ENCODE measurements at places on chromosomes 2 and 18.

- DNase-seq, result no peak
Measured at GRCh38 chr2:239750045-239750835, 274.9 kb downstream of the NDUFA10 start.

- no peak for DNase-seq
Measured at GRCh38 chr2:107809835-107810234, 16.9 kb upstream of the RGPD4 start.

- no peak for DNase-seq
Measured at GRCh38 chr2:33136566-33136965, 189.8 kb downstream of the LTBP1 start.

- DNase-seq, result peak; percentile 40
Measured at GRCh38 chr2:120389036-120389391, 43.1 kb downstream of the INHBB start.

GRCh38 chr2:69789772-69790600 is 39.5 kb upstream of the GMCL1 start:
- no peak for DNase-seq

- DNase-seq, result no peak
Measured at GRCh38 chr2:198385856-198386255, 581.5 kb downstream of the PLCL1 start.

GRCh38 chr2:160493227-160494028 is at the start of gene RBMS1:
RBMS1 (minus strand) TSS chr2:160493807; CDS start chr2:160493363, 444 bp downstream.
- peak; percentile 84 for DNase-seq

DNA sequence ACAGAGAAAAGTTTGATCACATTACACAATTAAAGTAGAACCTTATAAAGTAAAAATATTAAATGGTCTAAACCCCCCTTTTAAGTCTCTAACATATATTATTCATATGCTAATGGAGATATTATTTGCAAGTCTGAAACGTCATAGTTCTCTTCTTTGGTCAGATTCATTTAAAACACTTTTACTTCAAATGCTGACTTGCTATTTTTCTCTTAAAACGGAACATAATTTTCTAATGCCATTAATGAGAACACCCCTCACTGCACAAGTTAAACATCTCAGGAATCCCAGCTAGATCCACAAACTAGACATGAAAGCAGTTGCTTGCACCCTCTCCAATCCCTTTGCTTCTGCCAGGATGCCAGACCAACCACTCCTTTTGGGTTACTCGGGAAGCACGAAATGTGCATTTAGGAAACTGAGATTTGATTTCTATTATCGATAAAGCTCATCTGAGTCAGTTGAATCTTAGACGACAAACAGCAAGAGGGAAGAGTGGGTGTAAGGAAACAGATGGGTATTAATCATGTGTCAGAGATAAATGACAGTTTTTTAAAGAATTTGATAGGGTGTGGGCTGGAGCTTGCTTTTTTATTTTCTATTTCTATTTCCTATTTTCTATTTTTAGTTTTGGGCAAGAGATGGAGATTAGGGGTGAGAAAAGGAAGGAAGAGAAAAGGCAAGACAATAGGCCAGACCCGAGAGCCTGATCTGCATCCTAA is 1.5 kb downstream of the ADD2 start:
- no peak for DNase-seq

DNA sequence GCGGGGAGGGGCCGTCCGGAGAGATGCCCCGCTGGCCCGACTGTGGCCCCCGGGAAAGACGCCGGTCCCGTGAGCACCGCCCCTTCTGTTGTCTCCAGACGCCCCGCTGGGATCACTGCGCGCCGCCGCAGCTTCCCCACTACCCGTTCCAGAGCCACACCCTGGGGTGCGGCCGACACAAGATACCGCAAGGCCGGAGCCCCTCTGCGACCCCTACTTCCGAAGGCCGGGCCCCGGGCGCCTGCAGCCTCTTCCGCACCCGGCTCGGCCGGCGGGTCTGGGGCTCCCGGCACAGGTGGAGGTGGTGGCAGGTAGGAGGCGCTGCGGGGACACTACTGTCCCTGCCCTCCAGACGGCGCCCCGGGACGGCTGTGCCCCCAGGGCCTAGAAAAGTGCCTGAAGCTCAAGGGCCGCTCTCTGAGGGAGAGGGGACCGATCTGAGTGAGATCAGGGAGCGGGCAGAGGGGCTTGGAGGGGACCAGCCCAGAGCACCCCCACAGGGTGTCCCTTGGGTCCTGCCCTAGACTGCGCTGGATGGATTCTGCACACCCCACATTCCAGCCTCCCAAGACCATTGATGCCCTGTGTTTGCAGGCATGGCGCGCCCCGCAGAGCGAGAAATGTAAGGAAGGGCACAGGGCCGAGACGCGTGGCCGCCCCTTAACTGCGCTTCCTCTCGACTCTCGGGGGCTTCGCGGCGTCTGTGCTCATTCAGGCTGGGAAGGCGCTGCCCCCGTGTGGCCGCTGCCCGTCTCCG is 80.0 kb downstream of the GFPT1 start:
- DNase-seq, result peak; percentile 92

DNA sequence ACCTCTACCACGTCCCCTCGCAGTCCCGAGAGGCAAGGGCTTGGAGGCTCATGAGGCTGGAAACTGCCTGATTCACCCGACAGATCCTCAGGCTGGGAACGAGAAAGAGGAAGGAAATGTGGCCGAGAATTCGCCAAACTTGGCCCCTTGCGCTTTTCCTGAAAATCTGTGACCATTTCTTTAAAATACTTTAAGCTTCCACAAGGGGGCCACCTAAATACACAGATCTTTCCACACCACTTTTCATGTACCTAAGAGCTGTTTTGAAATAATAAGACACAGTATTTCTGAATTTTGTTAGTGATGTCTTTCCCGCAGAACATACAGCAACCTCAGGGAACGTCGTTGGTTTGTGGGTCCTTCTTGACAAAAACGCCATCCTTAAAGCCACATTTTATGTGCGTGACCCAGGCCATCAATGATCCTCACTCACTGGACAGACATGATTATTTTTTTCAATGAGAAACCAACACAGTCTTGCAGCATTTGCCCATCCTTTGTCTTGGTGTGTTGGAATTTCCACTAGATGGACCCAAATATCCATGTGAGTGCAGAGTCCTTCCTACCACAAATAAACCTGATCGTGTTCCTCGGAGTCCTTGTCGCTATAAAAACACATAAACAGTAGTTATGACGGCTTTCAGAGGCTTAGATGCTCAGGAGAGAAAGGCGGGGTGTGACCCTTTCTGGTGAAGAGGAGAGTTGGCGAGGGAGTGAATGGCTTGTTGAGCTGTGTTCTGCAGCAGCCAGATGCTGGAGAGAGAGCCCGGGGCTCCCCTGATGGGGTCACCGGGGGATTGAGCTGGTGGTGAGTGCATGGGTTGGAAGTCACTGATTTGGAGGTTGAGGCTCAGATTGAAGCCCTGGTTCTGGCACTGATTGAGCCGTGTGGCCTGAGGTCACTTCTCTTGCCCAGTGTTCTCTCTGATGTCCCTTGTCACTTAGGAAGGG is 25.0 kb downstream of the DCDC2C start:
- DNase-seq, result no peak

DNA sequence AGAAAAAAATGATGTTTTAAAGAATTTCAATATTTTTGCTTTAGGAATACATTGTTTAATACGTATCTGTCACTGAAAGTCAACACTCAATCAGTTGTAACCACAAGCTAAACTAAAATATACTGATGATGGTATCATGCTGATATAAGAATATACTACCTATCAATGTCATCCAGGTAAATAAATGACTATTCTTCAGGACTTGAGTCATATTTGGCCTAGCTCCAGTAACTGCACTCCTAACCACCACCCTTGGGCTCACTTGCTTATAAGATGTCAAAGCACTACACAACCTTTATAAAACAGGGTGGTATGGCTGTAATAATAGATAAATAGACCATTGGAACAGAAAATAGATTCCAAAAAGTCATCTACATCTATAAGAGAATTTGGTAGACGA is 48.8 kb downstream of the RND3 start:
- DNase-seq, result no peak

DNA sequence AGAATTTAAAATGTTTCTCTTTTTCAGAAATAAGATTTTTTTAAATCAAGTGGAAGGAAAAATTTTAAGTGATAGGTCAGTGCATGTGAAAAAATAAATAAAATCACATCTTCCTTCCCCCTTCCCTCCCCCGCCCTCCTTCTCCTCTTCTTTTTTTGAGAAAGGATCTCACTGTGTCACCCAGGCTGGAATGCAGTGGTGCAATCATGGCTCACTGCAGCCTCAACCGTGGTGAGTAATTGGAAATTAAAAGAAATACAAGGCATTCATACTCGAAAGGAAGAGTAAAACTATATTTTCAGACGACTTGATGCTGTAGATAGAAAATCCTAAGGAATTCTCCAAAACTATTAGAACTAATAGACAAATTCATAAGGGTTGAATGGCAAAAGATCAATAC is 16.9 kb upstream of the CRACDL start:
- no peak for DNase-seq

DNA sequence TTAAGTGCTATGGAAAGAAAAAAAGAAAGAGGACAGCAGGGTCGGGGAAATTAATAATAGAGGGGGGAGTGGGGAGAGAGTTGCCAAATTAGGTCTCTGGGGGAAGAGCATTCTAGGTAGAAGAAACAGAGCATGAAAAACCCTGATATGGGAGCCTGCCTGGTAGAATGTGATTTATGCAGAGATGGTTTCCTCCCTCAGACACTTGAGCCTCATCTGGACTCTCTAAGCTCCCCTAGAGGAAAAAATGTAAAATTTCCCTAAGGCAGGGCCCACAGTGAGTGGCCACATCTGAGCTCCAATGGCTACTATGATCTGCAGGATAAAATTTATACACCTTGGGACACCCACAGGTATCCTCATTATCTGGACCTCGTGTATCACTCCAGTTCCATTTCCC is 20.6 kb upstream of the EPAS1 start:
- no peak for DNase-seq

DNA sequence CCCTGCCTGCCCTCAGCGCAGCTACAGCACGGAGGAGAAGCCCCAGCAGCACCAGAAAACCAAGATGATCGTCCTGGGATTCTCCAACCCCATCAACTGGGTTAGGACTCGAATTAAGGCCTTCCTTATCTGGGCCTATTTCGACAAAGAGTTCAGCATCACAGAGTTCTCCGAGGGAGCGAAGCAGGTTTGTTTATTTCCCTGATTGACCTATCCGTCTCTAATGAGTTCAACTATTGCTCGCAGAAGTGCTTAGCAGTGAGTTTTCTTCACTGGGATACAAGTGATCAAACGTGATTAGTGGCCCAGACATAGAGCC is 639 bp downstream of the MAIP1 start:
- no peak for DNase-seq

- no peak for DNase-seq
Measured at GRCh38 chr2:67564076-67564475, 166.9 kb downstream of the ETAA1 start.

DNA sequence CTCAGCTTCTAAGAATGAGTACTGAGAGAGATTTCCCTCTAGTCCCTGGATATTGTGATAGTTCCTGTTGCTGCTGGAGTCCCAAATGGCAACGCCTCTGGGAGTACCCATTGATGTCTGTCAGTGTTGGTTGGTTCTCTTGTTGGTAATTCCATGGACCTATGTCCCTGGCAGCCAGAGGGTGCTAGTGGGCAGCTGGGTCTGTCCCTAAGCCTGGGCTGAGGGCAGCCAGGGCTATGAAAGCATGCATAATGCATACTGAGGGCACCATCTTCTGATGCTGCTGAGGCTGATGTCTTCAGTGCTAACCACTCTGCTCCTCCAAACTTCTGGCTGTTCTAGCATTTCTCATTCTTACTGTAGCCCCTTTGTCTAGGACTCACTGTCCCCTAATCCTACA is 35.9 kb downstream of the NABP1 start:
- DNase-seq, result no peak

DNA sequence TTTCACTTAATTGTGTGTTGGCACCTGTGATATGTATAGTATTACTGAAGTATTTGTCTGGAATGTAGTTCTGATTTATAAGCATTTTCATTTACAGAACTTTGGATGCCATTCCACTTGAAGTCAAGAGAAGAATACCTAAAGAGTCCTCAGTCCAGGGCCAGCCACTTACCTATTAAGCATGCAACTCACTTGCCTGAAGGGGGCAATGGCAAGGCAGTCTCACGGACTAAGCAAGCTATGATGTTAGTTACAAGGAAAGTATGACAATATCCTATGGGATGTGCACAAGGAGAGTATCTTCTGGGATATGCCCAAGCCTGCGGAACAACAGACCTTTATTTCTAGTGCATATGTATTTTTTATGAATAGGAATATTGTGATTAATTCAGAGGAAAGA is 369.4 kb upstream of the GCFC2 start:
- no peak for DNase-seq

GRCh38 chr18:34223893-34224422 is 755 bp downstream of the NOL4 start:
- no peak for DNase-seq

- DNase-seq, result no peak
Measured at GRCh38 chr18:27564066-27564465, 379.0 kb upstream of the CHST9 start.

DNA sequence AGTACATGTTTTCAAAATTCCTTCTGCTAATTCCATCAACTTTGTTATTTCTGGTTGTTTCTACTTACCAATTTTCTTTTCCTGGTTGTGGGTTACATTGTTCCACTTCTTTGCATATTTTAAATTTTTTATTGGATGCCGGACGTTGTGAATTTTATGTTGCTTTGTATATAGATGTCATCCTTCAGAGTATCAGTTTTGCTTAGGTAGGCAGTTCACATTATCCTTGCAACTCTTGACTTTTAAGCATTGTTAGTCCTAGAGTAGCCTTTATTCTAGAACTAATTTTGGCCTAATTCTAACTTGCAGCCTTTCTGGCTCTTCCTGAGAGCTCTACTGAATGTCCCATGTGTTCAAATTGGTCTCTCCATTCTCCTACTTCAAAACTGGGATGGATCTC is 228.7 kb upstream of the MC4R start:
- no peak for DNase-seq

GRCh38 chr18:51169731-51170130 is 27.8 kb downstream of the MEX3C start:
- no peak for DNase-seq

DNA sequence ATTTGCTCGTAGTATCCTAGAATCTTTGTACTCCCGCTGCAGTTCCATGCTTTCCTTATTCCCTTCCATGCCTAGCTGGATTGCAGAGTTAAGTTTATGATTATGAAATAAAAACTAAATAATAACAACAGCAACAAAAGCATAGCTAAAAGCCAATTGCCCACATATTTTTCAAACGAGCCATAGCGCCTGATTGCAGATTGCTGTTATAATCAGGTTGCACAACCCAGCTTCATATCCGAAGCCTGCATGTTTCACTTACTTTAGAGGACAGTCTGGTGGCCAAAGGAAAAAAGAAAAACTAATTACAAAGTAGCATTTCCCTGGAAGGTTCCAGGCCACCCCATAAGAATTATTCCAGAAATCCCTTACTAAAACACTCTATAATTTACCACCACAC is 31.9 kb upstream of the PNO1 start:
- no peak for DNase-seq

GRCh38 chr2:18558458-18558857 is 2.0 kb downstream of the RDH14 start:
- no peak for DNase-seq

GRCh38 chr2:53422979-53423378 is 344.6 kb upstream of the CHAC2 start:
- DNase-seq, result no peak
